ENCODE measurements at places on chromosomes 7 and 10.
A peak's percentile ranks its signal among the peaks of the same experiment; 100 is the strongest.

DNA sequence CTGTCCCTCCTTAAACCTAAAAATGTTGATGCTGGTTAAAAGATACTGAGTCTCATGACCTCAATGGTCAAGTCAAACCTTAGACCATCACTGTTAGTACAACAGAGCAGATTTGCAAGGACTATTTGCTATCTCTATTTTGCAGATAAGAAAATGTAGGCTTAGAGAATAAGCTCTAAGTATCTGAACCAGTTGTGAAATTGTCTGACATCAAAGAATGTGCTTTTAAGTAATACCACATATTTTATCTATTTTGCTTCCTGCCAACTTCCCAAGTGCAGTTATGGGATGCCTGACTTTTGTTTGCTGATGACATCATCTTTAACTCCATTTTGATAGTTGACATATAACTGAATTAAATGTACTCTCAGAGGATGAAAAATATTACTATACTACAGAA, 83.6 kb upstream of the TMEM106B start:
- DNase-seq: no peak

GRCh38 chr7:71633551-71634008, 501.6 kb downstream of the GALNT17 start:
- DNase-seq: no peak

DNA sequence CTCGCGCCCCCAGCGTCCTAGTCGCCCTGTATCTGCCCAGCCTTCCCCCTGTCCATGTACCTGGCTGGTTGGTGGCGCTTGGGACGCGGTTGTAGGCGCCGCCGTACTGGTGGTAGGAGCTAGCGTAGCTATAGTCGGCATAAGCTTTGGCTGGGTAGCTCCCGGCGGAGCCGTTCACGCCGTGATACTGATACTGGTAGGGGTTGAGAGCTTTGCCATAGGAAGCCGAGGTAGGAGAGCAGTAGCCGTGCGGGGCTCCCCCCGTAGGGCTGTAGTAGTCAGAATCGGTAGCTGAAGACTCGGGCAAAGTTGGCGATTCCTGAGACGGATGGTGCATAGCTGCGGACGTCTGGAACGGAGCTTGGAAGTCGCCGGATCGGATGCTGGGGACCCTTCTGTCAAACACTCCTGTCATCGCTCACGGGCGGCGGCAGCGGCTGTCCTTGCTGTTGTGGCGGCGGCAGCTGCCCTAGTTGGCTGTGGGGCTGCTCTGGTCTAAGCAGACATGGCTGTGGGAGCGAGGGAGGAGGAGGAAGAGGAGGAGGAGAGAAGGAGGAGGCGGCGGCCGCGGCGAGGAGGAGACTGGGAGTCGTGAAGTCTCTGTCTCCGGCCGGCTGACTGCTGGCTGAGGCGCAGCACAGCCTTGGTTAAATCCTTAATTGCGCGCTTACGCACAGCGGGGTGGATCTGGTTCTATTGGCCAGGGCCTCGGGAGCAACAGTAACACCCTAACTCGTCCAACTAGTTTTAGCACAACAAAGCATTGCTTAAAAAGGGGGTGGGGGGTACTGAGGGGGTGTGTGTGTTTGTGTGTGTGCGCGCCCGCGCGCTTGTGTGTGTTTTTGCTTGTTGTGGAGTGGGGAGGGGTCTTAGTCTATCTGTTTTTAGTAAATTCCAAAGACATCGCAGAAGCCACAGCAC, at the start of gene DLX5:
TSS of gene DLX5 (minus strand) at position 623 of the 921 bp plus-strand sequence. CDS start at position 415, 208 bp downstream.
- peak; percentile 88 for DNase-seq

DNA sequence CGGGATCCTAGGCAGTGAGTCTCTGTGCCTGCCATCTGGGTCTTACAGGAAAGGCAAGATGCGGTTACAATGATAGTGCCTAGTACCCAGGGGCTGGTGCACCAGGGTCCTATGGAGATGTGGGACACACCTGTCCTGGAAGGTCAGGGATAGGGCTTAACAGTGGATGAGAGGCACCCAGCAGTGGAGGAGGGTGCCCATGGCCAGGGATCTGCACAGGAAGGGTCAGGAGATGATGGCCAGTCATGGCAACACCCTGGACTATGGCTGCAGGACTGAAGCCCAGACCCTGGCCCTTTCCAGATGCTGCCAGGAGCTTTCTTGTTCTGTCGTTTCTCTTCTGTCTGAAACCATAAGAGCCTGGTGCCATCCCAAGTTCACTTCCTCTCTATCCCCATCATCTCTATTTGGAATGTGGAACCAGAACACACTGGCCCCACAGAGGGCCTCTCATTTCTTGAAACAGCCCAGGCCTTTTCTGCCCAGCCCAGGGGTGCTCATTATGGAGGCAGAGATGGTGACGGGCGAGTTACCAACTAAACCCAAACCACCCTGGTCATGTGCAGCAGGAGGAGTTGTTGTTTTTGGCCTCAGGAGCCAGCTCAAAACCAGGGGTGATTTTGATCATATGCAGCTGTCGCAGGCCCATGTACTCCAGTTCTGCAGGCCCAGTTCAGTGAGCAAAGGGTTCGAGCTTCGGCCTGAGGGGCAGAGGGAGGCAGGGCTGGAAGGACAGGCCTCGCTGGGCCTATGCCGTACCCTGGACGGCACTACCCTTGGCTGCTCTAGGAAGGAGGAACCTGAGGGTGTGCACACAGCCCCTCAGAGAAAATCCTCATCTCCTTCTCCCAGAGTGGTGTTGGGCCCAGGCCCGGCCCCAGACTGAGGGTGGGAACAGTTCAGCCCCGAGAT, 52.6 kb upstream of the GDF10 start:
- DNase-seq: no peak

- no peak for DNase-seq
Measured at GRCh38 chr7:46746695-46747687, 825.9 kb upstream of the IGFBP3 start.

DNA sequence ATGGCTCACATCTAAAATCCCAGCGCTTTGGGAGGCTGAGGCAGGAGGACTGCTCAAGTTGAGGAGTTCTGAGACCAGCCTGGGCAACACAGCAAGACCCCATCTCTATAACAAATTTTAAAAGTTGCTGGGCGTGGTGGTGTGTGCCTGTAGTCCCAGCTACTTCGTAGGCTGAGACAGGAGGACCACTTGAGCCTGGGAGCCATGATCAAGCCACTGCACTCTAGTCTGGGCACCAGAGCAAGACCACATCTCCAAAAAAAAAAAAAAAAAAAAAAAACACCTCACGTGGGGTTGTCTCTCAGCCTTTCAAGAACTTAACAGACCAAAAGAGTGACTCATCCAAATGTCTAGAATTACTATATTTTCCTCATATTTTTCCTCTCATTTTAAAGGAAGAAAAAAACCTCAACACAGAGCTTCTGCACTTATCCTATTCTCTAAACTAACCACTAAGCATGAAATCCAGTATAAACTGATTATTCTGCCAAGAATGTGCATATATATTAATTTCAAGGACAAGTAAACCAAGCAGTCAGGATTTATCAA, 46.3 kb downstream of the CUL2 start:
- DNase-seq: no peak

DNA sequence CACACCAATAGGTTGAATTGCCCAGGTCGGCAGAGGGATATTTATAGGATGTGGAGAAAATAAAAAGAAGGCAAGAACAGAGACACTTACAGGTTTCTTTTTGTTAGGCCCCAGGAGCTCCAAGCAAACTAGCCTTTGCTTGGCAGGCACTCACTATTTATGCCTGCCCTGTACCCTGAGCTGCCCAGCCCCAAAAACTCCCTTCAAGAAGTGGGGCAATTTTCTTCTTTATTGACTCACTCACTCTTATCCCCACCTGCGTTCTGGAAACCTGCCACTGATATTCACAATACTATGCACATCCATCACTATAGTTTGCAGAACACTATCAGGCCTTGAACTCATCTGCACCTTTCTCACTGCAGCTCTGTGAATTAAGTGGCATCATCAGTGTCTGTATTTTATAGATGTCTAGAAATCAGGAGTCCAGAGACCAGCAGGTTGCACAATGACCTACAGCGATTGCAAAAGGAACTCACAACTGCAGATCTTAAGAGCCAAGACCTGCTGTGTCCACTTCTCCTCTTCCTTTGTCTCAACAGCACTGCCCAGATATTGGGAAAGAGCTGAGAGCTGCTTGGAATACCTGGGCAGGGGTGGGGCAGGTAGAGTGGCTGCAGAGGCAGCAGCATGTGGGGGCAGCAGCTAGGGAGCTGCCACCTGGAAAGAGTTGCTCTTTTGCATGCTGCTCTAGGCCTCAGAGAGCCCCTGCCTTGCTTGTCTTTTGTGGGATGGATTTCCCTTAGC, at the start of gene SFTPD:
TSS of gene SFTPD (minus strand) at position 130 of the 747 bp plus-strand sequence. CDS start 2,446 bp downstream, outside the sequence.
- no peak for DNase-seq

DNA sequence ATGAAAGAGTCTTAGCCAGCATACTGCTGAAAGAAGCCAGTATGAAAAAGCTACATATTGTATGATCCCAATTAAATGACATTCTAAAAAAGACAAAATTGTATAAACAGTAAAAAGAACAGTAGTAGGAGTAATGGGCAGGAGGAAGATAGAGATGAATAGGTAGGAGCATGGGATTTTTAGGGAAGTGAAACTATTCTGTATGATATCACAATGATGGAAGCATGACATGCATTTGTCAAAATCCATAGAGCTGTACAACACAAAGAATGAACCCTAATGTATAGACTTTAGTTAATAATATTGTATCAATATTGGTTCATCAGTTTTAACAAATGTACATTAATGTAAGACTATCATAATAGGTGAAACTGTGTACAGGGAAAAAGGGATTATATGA, 147.9 kb downstream of the IMMP2L start:
- DNase-seq: no peak

GRCh38 chr7:151757274-151757673, 119.6 kb downstream of the PRKAG2 start:
- DNase-seq: no peak

Data from NCI-H1436 (cell line).